A549 treated with Mapracorat at 1 μM for 4 hours (cell line): ENCODE measurements at places on chromosomes 5 and 9. TPM values are rescaled to one million over a fixed set of nuclear protein-coding genes. Genes with fewer than 3 reads are reported as not detected.

The TLE1 gene
- total RNA-seq: 82.6 to 93.6 TPM (median 88.1 TPM) in 5 replicates

The ZBTB34 gene
- 3.3 to 4.0 TPM (median 3.6 TPM) in 5 replicates for total RNA-seq

The LAMC3 gene
- 1.5 to 3.1 TPM (median 2.2 TPM) in 5 replicates for total RNA-seq

The PHYHD1 gene
- 0.19 to 0.28 TPM (median 0.23 TPM) in 3 of 5 replicates, not detected in the others for total RNA-seq

The ASPN gene
- not detected in 5 replicates for total RNA-seq

The PCDHB4 gene
- 0.07 to 0.13 TPM (median 0.09 TPM) in 4 of 5 replicates, not detected in the other for total RNA-seq

The ZNF462 gene
- total RNA-seq: 3.5 to 4.4 TPM (median 4.2 TPM) in 5 replicates

The LVRN gene
- total RNA-seq: 0.08 to 0.42 TPM (median 0.09 TPM) in 5 replicates

The DRD1 gene
- total RNA-seq: 0.08 to 0.18 TPM (median 0.15 TPM) in 5 replicates

The PLAC8L1 gene
- not detected in 5 replicates for total RNA-seq
